Natural killer cell treated with Interleukin-12 subunit alpha and Interleukin-12 subunit beta and Interleukin-15 and Interleukin-18, amount 100 ng/mL, for 72 hours (primary cell): ENCODE measurements at places on chromosomes 12 and 14. TPM values are rescaled to one million over a fixed set of nuclear protein-coding genes. Genes with fewer than 3 reads are reported as not detected.

DNA sequence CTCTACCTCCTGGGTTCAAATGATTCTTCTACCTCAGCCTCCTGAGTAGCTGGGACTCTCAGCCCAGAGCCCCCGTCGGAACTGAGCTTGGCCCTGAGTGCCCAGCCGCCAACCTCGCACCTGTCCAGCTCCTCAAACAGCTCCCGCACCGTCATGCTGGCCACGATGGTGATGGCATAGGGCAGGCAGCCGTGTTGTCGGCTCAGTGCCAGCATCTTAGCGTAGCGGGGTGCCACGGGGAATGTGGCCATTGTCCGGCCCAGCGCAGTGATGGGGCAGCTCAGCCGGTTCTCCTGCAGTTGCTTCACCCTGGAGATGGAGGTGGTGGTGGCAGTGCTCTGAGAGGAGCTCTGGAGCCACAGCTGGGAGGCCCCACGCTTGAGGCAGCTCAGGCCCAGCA is 32.4 kb downstream of the DHX37 start:
- H3K4me3 ChIP-seq = no peak overlapping the region
- H3K27ac ChIP-seq = no peak overlapping the region
- DNase-seq = no peak
- no peaks in the 10 kb centered on the region for H3K27me3 ChIP-seq

DNA sequence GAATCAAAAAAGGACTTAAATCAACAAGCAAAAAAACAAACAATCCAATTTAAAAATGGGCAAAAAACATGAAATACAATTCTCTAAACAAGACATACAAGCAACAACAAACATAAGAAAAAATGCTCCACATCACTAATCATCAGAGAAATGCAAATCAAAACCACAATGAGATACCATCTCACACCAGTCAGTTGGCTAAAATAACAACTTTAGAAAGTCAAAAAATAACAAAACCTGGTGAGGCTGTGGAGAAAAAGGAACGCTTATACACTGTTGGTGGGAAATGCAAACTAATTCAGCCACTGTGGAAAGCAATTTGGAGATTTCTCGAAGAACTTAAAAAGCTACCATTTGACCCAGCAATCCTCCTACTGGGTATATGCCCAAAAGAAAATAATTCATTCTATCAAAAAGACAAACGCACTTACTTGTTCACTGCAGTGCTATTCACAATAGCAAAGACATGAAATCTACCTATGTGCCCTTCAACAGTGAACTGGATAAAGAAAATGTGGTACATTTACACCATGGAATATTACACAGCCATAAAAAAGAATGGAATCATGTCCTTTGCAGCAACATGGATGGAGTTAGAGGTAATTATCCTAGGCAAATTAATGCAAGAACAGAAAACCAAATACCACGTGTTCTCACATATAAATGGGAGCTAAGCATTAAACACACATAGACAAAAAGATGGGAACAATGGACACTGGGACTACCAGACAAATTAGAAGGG is 26.9 kb downstream of the PRKD1 start:
- no peak overlapping the region for H3K27ac ChIP-seq
- H3K4me1 ChIP-seq = no peaks in the 10 kb centered on the region
- no peaks in the 10 kb centered on the region for H3K27me3 ChIP-seq
- peaks cover 5% of the 10 kb centered on the region for H3K36me3 ChIP-seq

DNA sequence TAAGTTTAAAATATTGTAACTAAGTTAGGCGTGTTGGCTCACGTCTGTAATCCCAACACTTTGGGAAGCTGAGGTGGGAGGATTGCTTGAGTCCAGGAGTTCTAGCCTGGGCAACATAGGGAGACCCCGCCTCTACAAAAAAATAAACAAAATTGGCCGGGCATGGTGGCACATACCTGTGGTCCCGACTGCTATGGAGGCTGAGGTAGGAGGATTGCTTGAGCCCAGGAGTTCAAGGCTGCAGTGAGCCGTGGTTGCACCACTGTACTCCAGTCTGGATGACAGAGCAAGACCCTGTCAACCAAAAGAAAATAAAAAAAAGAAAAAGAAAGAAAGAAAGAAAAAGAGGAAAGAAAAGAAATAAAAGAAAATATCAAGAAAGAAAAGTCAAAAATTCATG is 72.5 kb downstream of the TSPAN11 start:
- H3K27ac ChIP-seq = no peak overlapping the region
- no peaks in the 10 kb centered on the region for H3K36me3 ChIP-seq
- H3K27me3 ChIP-seq = peaks cover 5% of the 10 kb centered on the region
- no peak for DNase-seq
- H3K4me1 ChIP-seq = no peaks in the 10 kb centered on the region
- no peak overlapping the region for H3K4me3 ChIP-seq

DNA sequence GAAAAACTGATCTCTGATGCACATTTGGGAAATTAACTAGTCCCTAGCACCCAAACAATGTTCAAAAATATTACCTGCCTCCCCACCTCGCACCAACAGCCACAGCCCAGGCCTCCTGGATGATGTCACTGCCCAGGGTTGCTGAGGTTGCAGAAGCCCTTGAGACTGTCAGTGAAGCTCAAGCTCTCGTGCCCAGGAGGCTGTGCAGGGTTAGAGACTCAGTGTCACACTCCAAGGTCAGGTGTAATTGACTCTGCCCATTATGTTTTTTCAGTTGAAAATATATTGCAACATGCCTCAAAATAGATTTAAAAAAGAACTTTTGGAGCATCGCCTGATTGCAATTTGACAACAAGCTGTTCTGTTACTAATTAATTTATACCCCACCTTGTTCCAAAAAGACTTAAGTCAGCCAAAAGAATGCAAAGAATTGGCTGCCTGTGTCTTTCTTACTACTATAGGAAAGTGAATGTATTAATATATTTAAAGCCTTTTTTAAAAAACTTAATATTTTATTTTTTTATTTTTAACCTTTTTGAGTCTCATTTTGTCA is 72.3 kb downstream of the CMAS start:
- H3K27ac ChIP-seq = no peak overlapping the region
- no peaks in the 10 kb centered on the region for H3K4me1 ChIP-seq
- no peaks in the 10 kb centered on the region for H3K36me3 ChIP-seq
- H3K4me3 ChIP-seq = no peak overlapping the region
- H3K27me3 ChIP-seq = peaks cover 12% of the 10 kb centered on the region
- DNase-seq = no peak

GXYLT1 gene
- total RNA-seq = 10.3 TPM

HAL gene
- total RNA-seq = 0.50 TPM

ASIC1 gene
- total RNA-seq = 0.17 TPM

TMEM233 gene
- total RNA-seq = not detected

RIMBP2 gene
- total RNA-seq = not detected
